ENCODE measurements at places on chromosomes 11 and 22. TPM values are rescaled to one million over a fixed set of nuclear protein-coding genes. Genes with fewer than 3 reads are reported as not detected.

The GPR83 gene
- not detected for polyA plus RNA-seq

The CFAP300 gene
- 1.7 TPM for polyA plus RNA-seq

The AMOTL1 gene
- polyA plus RNA-seq = 0.14 TPM

The VSIG2 gene
- not detected for polyA plus RNA-seq
